ENCODE measurements at places on chromosomes 16 and 17.

DNA sequence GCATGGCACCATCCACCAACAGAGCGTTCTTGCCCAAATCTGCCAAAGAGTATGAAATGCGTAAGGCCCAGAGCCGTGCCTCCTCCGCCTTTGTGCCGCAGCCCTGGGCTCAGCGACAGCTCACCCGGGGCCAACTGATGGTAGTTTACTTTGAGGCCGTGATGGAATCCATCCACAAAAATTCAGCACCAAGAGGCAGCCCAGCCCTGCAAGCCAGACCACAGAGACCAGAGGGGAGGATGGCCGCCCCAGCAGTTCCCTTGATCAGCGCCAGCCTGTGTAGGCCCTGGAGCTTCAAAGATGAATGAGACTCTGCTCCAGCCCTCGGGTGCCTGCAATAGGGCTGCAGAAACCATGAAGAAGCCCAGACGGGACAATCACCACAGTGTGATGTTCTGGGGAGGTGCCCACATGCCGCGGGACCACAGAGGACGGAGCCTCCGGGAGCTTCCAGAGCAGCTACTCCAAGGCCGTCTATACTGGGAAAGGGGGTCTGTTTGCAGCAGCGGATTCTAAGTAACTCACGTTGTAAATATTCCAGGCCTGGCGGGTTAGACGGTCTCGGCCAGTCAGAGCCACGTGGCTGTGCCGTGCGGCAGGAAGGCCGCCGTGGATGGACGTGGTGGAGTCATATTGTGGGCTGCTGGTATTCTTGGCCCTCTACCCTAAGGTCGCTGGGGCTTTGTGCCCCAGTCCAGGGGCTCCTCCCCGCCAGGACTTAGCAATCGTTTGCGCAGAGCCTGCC, 80.3 kb downstream of the RBFOX3 start:
- no peak for DNase-seq

GRCh38 chr17:74239172-74239571, 25.8 kb downstream of the TTYH2 start:
- DNase-seq, result no peak

GRCh38 chr17:17971431-17972125, 622 bp downstream of the TOM1L2 start:
- no peak for DNase-seq

DNA sequence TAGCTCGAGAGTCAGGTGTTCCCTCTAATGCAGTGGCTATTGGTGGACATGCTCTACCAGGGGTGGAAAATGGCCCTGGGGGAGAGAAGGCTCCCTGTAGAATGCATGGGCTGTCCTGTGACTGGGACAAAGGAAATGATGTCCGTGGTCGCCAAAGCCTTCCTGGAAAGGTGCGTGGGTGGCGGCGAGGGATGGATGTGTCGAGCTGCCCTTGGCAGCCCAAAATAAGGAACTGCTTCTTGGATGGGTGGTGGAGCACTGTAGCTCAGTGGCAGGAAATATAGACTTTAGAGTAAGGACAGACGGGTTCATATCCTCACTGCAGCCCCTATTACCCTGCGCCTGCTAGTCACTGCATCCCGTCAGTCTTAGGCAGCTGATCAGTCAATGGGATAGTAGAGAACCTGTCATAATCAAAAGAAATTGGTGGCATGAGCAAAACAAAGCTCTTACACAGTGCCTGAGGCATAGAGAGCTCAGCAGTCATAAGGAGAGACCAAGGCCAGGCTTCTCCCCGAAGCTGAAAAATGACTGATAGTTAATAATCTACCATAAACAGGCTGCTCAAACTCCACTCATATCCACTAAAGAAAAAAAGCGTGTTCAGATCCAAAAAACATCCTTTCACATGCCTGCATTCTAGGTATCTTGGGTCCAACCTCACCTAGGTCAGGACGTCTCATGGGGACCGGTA, 123.5 kb upstream of the PLCG2 start:
- no peak for DNase-seq

GRCh38 chr16:29645694-29646187, 17.3 kb upstream of the SPN start:
- no peak for DNase-seq

- DNase-seq, result no peak
Measured at GRCh38 chr16:11329071-11329491, 16.2 kb upstream of the RMI2 start.

DNA sequence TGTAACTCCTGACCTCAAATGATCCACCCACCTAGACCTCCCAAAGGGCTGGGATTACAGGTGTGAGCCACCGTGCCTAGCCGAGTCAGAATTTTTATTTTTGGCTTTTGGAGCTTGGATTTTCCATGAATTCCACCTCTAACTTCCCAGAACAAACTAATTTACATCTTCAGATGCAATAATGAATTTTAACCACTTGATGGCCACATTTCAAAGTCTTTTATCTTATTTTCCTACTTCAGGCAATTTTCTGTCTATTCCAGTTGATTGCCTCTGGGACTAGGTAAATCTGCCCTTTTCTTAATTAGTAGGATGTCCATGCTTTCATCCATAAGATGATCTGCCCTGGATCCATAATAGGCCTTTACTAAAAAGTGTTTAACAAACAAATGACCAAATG, 156.4 kb upstream of the ANKFN1 start:
- no peak for DNase-seq

DNA sequence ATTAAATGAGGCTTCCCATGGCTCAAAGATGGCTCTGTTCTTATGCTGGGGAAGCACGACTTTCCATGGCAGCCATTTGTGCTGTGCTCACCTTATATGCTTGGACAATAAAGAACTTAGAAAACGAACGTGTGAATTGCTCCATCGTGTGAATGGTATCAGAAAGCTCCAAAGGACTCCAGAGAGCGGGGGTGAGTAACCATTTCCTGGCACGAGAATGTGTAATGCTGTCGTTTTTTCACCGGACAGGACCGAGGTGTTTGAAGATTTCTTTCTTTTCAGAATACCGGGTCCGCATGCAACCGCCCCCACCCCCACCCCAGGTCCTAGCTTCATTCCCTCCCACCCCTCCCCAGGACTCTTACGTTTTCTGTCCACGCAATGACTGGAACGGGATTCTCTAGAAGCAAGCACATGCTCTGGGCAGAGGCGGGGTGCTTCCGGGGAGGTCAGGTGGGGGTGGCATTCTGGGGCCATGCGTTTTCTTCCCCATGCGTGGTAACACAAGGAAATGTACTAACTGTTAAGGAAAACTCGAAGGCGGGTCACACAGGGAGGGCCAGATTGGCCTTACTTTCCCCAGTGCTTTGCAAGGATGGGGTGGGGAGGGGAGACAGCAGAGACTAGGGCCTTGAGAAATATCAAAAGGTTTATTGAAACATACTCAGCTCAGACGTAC, 26.2 kb downstream of the GPRC5B start:
- DNase-seq, result no peak

DNA sequence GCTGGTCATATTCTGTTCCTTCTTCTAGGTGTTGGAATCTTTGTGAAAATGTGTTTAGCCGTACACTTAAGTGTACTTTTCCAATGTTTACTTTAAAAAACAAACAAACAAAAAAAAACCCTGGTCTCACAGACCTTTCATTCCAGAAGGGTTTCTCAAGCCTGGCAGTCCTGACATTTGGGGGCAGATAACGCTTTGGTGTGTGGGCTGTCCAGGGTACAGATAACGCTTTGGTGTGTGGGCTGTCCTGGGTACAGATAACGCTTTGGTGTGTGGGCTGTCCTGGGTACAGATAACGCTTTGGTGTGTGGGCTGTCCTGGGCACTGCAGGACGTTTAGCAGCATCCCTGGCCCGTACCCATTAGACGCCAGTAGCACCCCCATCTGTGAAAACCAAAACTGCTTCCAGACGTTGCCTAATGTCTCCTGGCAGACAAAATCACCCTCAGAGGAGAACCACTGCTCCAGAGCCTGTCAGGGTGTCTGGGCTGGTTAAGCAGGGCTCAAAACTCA, 15.2 kb upstream of the FLCN start:
- DNase-seq, result no peak

GRCh38 chr17:16466407-16466806, 25.6 kb downstream of the LRRC75A start:
- DNase-seq, result no peak

GRCh38 chr17:742147-742793, 9.8 kb downstream of the GEMIN4 start:
- no peak for DNase-seq

- no peak for DNase-seq
Measured at GRCh38 chr17:27367121-27367981, 73.4 kb downstream of the WSB1 start.

DNA sequence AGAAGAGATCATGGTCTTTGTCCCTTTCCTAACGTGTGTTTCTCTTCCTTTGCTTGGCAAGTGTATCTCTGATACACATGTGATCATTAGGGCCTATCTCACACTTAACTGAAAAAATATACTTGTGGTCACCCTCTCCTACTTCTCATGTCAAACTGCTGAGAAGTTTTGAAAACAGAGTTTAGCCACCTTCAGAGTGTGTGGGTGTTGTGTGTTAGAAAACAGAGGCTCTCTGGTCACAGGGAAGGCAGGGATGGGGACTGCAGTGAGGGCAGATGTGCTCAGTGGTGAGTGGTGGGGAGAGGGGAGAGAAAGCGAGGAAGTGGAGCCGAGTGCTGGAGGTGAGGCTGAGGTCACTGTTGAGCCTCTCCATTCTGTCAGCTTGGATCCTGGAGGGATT, 29.4 kb downstream of the GRB7 start:
- no peak for DNase-seq

DNA sequence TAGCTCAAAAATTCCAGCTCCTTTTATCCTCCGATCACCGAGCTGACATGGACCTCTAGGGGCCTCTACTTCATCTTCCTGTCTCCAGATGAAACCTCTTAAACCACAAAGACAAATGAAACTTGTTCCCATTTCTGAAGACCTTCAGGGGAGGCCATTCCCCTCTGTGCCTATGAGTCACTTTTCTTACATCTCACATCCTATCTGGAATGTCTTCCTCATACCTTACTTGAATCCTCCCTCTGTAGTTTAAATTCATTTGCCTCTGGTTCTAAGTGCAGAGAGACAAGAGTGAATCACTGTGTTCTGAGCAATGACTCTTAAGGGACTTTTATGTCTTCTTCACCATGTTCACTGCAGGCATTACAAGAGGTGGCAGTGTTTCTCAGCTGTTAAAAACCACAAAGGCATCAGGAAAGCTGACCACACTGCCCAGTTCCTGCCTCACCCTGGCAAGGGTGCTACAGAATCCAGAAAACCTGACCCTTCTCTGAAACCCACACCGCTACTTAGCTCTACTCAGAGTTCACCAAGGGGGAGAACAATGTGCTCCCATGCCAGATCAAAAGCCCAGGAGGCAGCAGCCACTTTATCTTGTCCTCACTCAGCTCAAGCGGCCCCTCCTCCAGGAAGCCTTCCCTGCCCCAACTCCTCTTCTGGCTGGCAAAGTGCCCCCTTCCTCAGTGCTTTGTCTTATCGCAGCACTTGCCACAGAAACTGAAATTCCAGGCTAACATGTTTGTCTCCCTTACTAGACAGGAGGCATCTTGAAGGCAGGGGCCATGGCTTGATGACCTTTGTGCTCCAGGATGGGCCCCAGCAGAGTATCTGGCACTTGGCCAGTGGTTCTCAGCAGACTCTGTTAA, 6.4 kb downstream of the CUEDC1 start:
- no peak for DNase-seq

- no peak for DNase-seq
Measured at GRCh38 chr17:1484060-1484535, 8.4 kb downstream of the MYO1C start.
